ENCODE measurements at places on chromosomes 2 and 18. TPM values are rescaled to one million over a fixed set of nuclear protein-coding genes. Genes with fewer than 3 reads are reported as not detected.

DNA sequence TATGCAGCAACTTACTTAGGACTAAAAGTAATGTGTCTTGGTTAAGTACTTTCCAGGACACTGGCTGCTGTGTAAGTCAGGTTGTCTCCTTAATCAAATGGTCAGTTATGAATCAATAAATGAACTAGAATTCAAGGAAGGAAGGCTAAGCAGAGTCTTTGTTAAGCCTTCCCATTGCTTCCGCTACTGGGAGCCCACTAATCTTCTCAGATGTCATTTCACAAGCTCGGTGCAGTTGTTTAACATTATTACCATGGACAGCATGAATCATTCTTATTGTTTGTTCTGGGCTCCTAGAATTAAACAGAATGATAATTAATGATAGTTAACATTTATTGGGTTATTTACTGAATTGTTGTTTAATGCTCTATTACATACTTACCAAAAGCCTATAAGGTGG lies 26.0 kb upstream of the MEIS1 start:
- no peak for DNase-seq
- no peak overlapping the region for H3K27ac ChIP-seq
- H3K27me3 ChIP-seq, result no peaks in the 10 kb centered on the region
- no peak overlapping the region for H3K4me3 ChIP-seq
- no peaks in the 10 kb centered on the region for H3K36me3 ChIP-seq

DNA sequence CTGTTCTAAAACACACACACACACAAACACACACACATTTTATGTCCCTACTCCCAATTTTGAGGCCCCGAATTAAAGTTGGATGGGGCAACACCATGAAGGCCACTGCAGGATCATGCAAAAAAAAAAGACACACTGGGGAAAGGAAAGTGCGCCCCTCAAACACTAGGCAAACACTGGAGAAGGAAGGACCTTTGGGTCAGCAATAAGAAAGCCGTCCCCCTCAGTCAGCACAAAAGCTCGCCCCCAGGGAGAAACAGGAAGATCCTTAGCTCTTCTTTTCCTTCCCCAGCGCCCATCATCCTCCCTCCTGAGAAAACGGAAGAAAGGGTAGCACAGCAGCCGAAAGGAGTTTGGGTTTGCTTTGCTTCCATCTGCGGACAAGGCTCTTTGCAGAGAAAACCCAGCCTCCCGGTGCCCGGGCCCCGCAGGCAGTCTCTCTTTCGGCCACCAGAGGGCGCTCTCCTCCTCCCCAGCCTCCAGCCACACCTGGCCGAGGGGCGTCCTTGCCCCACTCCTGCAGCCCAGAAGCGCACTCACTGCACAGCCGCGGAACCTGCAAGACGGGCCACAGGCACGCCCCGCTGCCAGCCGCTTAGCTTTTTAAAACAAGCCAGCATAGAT lies 248.5 kb downstream of the CDH20 start:
- no peaks in the 10 kb centered on the region for H3K27me3 ChIP-seq
- H3K36me3 ChIP-seq, result no peaks in the 10 kb centered on the region
- H3K4me3 ChIP-seq, result peak overlapping the region; percentile 48
- peaks cover 12% of the 10 kb centered on the region for H3K4me1 ChIP-seq

- H3K4me1 ChIP-seq, result no peaks in the 10 kb centered on the region
- H3K27me3 ChIP-seq, result no peaks in the 10 kb centered on the region
- no peaks in the 10 kb centered on the region for H3K36me3 ChIP-seq
These were observed 399.3 kb upstream of the FSHR start for GRCh38 chr2:49553658-49554057.

DNA sequence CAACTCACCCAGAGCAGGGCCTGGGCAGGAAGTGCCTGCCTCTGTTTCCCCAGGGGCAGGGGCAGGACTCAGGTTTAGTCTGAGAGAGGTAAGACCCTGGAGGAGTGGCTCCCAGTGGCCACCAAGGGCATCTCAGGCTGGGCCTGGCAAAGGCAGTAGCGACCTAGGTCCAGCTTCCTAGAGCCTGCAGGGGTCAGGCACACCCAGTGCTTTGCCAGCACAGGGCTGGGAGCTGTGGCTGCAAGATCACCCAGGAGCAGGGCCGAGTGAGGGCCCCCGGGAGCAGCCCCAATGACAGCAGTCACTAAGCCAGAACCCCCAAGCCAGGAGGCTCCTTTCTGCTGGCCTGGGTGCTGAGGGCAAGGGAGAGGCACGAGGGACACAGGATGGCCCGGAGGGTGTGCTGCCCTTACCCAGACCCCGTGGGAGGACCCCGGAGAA lies 8.8 kb upstream of the DUSP2 start:
- no peak overlapping the region for H3K4me3 ChIP-seq
- H3K27ac ChIP-seq, result no peak overlapping the region
- H3K4me1 ChIP-seq, result peaks cover under 1% of the 10 kb centered on the region
- H3K27me3 ChIP-seq, result no peaks in the 10 kb centered on the region
- DNase-seq, result no peak

Gene FHOD3
- 29.9 TPM for total RNA-seq

DNA sequence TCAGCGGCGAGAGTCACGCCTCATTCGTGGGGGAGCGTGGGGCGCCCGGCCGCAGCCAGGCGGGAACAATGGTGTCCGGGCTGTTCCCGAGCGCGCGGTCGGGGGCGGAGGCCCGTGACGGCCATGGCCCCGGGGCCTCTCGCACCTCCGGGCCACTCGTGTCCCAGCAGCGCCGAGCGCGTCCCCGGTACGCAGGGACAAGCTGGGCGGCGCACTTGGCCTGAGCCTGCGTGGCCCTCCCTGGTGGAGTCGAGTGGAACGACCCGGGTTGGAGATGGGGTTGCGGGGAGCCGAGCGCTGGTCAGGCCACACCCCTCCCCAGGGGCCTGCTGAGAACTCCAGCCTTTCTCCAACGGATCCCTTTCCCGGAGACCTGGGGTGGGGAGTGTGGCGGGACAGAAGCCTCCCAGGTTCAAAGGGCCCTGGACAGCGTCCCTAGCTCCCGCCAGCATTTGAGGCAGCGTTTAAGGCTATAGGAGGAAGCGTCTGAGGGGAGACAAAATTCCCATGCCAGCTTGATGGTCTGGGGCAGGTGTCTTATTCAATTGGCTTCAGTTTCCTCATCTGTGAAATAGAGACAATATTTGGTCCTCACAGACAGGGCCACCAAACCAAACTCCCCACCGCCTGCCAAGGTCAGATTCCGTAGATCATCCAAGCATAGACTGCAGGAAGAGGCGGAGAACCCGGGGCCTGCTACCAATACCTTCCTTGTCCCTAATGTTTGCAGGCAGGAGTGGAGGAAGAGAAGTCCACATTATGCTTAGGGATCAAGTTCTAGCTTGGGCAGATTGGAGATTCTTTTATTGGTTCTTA lies 553 bp downstream of the CNDP2 start:
- peak overlapping the region; percentile 97 for H3K4me3 ChIP-seq
- H3K36me3 ChIP-seq, result peaks cover 14% of the 10 kb centered on the region
- DNase-seq, result no peak
- H3K27ac ChIP-seq, result peak overlapping the region; percentile 82
- peaks cover 19% of the 10 kb centered on the region for H3K4me1 ChIP-seq

GRCh38 chr2:70769450-70769849 lies 1.4 kb upstream of the ADD2 start:
- DNase-seq, result no peak
- peaks cover 18% of the 10 kb centered on the region for H3K4me1 ChIP-seq
- H3K36me3 ChIP-seq, result no peaks in the 10 kb centered on the region
- peaks cover 16% of the 10 kb centered on the region for H3K27me3 ChIP-seq
- no peak overlapping the region for H3K4me3 ChIP-seq

DNA sequence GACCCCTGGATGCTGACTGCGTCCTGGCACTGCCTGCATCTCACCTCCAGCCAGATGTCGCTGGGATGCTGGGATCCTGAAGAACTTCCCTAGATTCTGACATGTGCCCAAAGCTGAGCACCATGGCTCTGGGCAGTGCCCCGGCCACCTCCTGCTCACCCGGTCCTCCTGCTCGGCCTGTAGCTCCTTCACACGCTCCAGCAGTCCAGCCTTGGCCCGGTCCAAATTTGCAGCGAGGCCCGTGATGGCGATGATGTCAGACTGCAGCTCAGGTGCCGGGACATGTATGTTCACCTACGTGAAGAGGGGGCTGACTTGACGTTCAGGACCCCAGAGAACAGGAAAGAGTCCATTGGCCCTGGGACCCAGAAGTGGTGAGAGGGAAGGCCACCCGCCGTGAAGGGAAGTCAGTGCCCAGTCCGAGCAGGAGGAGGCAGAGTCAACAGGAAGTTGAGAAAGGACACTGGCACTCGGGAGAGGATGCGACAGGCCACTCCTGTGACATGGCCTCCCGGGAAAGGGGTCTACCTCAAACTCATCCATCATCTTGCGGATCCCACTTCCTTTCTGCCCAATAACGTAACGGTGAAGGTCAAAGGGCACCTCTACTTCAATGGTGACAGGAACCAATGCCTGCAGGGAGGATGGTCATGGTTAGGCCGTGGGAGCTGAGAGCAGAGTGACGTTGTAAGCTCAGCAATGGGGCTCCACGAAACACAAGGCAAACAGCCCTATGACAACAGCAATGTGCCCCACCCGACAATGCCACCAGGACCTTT lies 46.7 kb downstream of the ANO7 start:
- no peaks in the 10 kb centered on the region for H3K27me3 ChIP-seq
- H3K4me3 ChIP-seq, result no peak overlapping the region
- no peak overlapping the region for H3K27ac ChIP-seq
- H3K4me1 ChIP-seq, result no peaks in the 10 kb centered on the region

DNA sequence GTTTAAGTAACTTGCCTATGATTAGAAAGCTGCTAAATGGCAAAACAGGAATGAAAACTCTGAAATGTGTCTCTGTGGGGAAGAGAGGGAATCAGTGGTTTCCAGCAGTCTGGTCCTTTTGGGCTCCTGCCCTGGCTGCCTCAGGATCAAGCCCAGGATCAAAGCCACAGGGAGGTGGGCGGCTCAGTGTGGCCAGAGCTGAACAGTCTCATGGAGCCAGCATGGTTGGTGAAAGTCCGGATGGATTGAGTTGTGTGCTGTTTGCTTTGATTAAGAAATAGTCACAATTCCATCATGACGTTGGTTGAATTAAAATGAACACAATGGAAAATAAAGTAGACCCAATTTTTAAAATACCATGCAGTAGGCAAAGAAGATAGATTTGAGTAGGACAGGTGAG lies 344.2 kb downstream of the LPIN1 start:
- DNase-seq, result no peak
- H3K27ac ChIP-seq, result no peak overlapping the region
- no peaks in the 10 kb centered on the region for H3K27me3 ChIP-seq
- no peaks in the 10 kb centered on the region for H3K36me3 ChIP-seq
- no peaks in the 10 kb centered on the region for H3K4me1 ChIP-seq

- H3K27me3 ChIP-seq, result no peaks in the 10 kb centered on the region
- no peaks in the 10 kb centered on the region for H3K36me3 ChIP-seq
- H3K4me3 ChIP-seq, result no peak overlapping the region
- H3K27ac ChIP-seq, result no peak overlapping the region
- peaks cover 10% of the 10 kb centered on the region for H3K4me1 ChIP-seq
These were observed 2.9 kb upstream of the LNPK start for GRCh38 chr2:176004934-176005333.

GRCh38 chr2:70983506-70984227 lies 5.2 kb downstream of the ANKRD53 start:
- H3K4me3 ChIP-seq, result no peak overlapping the region
- peaks cover 14% of the 10 kb centered on the region for H3K4me1 ChIP-seq
- DNase-seq, result no peak
- H3K27me3 ChIP-seq, result no peaks in the 10 kb centered on the region

Measured in esophagus muscularis mucosa (tissue), 4 donors.